Ovary (tissue), 10 donors: ENCODE measurements at places on chromosomes 3 and 15.

GRCh38 chr3:30764891-30765290, 129.6 kb downstream of the GADL1 start:
- H3K4me1 ChIP-seq: no peaks in the 10 kb centered on the region
- DNase-seq: no peak
- no peak overlapping the region for H3K4me3 ChIP-seq
- H3K36me3 ChIP-seq: no peaks in the 10 kb centered on the region
- H3K27ac ChIP-seq: no peak overlapping the region
- no peaks in the 10 kb centered on the region for H3K27me3 ChIP-seq

DNA sequence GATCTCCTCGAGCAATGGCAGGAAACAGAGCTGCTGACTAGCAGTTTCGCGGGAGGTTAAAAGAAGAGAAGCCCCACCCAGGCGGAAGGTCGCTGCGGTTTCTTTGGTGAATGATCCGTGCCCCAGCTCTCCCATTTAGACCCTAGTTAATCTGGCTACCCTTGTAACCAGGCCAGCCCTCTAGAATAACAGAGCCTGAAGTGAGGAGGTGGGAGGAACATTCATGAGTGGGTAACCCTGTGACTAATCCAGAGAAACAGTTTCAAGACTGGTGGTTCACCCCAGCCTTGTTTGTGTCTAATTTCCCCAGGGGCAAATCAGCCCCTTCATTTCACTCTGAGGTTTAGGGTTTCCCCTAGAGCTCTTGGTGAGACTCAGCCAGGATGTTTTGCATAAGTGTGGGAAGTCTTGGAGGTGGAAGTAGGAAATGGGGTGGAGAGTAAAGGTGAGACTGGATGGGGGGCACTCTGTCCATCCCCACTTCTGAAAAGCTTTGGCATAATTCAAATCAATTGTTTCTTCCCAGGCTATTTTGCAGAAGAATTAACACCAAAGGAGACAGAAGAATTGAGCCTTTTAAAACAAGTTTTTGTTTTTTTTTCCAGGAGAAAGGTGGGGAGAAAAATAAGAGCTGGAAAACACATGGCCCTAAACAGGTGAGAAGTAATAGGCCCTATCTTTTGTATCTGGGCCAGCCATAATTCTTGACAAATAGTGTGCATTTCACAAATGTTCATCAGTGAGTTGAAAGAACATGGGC, 303.1 kb downstream of the RPLP1 start:
- H3K4me1 ChIP-seq: no peaks in the 10 kb centered on the region
- DNase-seq: no peak
- H3K36me3 ChIP-seq: no peaks in the 10 kb centered on the region
- H3K4me3 ChIP-seq: no peak overlapping the region
- H3K27ac ChIP-seq: no peak overlapping the region

GRCh38 chr3:150544726-150545125, 1.6 kb downstream of the SERP1 start:
- no peaks in the 10 kb centered on the region for H3K27me3 ChIP-seq
- no peak overlapping the region for H3K27ac ChIP-seq
- no peaks in the 10 kb centered on the region for H3K36me3 ChIP-seq
- no peak for DNase-seq
- H3K4me1 ChIP-seq: peaks cover 2% of the 10 kb centered on the region

DNA sequence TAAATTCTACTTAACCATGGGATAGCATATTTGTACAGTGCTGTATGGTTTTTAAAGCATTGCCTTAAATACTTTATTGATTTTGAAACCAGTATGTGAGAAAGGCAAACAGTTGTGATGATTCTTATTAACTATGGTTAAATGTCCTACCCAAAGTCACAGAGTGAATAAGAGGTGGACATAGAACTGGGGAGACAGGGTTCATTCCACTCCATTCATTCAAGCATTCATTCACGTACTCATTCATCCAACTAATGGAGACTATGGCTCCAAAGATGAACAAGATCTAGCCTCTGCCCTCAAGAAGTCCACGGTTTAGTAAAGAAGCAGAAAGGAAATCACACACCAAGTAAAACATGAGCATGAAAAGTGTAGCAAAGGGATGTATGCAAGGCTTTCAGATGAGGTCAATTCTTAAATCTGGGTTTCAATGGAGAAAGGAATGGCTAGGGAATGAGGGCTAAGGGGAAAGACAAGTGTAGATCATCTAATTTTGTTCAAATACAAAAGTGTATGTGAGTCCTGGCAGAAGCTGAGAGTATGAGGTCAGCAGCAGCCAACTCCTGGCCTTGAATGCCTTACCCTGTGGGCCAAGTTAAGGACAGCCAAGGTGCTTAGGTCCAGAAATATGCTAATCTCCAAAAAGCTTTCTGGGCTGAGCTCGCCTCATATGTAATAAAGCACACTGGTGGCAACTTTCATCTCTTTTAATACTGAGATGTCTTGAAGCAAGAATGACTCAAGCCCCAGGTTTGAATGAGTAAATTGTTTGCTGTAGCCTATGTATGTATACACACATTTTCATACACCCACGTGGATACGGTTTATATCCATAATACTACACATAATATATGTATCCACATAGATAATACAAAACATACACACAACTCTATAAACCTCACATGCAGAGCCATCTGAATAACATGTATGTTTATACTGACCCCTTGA, 4.3 kb downstream of the TNIK start:
- no peak overlapping the region for H3K4me3 ChIP-seq
- no peak for DNase-seq
- H3K4me1 ChIP-seq: peaks cover under 1% of the 10 kb centered on the region
- no peaks in the 10 kb centered on the region for H3K27me3 ChIP-seq
- no peak overlapping the region for H3K27ac ChIP-seq

DNA sequence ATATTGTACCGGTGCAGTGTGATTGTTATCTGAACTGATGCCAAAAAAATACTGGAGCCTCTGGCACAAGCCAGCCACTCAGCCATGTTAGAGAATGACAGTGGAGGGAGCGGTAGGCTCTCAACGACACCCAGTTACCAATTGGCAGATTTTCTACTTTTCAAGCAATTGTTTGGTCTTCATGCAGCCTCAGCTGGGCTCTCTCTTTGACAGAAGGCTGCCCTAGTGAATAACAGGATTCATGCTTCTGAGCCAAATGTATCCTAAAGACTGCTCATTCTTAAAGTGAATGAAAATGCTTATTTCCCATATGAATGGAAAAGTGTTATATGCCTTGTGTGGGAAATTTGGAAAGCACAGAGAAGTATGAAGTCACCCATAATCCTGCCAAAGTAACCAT, 261.2 kb upstream of the TRIM42 start:
- no peak overlapping the region for H3K4me3 ChIP-seq
- H3K27ac ChIP-seq: no peak overlapping the region
- no peaks in the 10 kb centered on the region for H3K4me1 ChIP-seq
- no peaks in the 10 kb centered on the region for H3K27me3 ChIP-seq
- H3K36me3 ChIP-seq: no peaks in the 10 kb centered on the region
